ENCODE measurements at places on chromosomes 4 and X.

GRCh38 chr4:157013656-157014055 is 42.1 kb upstream of the PDGFC start:
- DNase-seq: no peak

- DNase-seq: no peak
Measured at GRCh38 chr4:125433453-125433852, 118.7 kb downstream of the FAT4 start.

GRCh38 chr4:54104907-54105306 is 4.9 kb downstream of the GSX2 start:
- DNase-seq: no peak

GRCh38 chrX:18875256-18875878 is 108.5 kb downstream of the PHKA2 start:
- no peak for DNase-seq

- DNase-seq: no peak
Measured at GRCh38 chrX:154602226-154602625, 16.9 kb downstream of the CTAG1B start.

DNA sequence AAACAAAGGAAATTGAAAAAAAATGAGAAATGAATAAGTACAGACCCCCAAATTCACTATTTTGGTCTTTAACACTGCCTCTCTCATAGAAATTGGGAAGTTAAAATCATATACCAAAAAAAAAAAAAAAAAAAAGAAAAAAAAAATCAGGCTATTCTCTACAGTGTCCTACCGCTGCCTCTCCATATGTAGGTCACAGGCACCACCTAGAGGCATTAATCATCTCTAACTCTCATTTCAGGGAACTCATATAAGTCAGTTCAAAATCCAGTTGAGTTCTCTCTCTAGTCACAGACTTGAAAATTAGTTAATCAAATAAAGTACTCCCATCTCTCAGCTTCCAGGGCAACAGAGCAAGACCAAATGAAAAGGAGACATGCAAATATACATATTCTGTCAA is 47.9 kb downstream of the COX18 start:
- no peak for DNase-seq

- DNase-seq: no peak
Measured at GRCh38 chr4:15809058-15809457, 30.9 kb downstream of the CD38 start.

DNA sequence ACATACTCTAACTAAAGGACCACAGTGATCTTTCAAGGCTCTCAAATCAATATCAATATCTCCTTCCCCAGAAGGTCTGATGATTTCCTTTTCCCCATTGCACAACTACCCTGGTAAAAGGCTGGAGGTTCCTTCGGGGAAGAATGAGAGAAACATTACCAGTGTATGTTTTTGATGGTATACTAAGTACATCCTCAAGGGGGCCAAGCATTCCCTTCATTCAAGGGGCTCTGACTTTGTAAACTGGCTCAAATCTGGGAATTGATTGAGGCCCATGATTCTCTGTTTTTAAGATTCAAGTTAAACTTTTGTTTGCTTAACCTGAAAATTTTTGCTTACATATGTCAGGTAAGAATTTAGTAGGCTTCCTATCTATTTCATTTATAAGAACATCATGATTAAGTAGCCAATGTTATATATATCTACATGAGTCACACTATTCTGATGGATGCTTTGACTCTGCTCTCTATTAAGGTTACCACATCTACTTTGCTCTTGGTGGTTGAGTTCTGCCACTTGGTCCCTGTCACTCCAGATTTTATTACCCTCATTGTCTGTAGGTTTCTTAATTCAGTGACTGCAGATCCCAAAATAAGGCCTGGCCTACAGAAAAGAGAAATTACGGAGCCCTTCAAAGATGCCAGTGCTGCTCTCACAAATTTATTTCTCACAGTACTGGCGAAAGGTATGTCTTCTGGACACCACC is 16.4 kb upstream of the GUCY1B1 start:
- DNase-seq: no peak

- no peak for DNase-seq
Measured at GRCh38 chr4:160213366-160213765, 1110.5 kb downstream of the RAPGEF2 start.

GRCh38 chr4:119038116-119038841 is 97.4 kb upstream of the MYOZ2 start:
- DNase-seq: no peak

DNA sequence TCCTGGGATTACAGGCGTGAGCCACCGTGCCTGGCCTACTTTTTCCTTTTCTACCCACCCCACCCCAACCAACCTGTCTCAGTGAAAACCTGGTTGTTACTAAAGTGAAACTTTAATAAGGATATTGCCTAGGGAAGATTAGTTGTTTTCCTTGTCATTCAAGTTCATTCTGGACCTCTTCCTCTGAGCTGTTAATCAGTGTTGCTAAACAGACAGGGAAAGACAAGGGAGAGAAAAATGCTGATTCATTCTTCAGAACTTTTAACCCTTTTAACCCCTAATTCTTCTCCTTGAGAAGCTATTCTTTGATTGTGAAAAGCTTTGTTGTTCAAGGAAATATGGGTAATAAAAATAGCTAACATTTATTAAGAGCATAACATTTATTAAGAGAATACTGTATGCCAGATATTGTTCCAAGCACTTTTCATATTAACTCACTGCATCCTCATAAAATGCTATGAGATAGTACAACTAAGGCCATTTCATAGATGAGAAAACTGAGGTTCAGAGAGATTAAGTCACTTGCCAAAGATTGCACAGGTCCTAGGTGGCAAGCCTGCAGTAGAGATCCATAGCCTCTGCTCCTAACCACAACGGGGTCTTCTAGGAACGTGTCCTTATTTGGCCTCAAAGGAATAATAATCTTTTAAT is 34.8 kb downstream of the OSTC start:
- DNase-seq: no peak

DNA sequence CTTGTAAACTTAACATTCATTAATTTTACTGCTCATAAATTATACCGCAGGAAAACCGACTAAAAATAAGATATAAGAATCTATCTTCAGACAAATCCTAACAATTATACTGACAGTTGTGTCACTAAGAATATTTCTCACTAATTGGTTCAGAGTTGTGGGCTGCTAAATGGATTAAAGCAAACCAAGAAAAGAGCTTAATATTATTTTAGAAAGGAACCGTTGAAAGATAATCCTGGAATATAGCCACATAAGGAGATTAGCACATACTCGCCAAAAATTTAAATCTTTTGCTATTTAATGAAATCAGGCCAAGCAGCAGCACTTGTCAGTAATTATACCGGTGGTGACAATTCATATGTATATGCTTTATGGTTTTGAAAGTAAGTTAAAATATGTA is 132.8 kb downstream of the SLIT2 start:
- no peak for DNase-seq

DNA sequence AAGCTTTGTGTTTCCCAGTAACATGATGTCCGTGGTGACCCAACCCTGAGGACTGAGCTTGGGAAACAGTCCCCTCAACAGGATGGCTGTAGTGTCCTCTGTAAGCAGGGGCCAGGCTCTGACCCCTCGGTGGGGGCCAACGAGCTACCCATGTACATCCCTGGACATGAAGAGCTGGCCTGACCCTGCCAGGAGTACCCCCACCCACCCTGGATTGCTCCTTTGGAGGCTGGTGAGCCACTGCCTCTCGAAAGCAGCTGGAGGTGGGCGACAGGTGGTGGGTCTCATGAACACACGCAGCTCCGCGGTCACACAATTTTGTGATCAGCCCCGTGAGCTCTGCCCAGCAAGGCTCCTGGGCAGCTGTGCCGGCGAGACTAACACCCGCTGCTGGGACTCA is 33.5 kb downstream of the NSG1 start:
- no peak for DNase-seq

DNA sequence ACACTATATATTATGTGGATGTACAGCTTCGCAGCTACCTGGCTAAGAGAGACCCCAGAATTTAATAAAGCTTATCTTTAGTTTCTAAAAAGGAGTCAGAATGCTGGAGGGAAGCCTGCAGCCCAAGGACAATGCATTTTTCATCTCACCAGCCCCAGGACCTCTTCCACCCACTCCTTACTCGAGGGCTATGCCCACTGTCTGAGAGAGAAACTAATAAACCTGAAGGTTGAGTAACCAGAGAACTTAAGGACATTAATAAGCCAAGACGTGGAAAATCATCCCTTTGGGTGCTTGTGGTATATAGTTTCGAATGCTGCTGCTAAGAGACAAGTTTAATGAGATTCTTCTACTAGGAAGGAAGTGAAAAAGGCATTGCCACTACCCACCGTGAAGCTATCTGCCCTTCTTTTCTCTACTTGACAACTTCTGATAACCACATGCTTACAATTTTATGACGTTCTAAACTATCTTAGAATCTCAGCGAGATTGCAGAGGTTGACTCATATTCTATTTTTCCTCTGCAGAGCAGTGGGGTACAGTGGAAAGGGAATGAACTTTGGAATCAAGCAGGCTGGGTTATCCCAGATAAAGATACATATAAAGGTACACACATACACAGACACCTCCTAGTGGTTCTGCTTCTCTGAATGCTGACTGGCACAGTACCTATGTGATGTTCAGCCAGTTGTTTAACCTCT is 3.3 kb downstream of the RELL1 start:
- DNase-seq: no peak

GRCh38 chrX:15745179-15745578 is 7.1 kb downstream of the CA5B start:
- no peak for DNase-seq

DNA sequence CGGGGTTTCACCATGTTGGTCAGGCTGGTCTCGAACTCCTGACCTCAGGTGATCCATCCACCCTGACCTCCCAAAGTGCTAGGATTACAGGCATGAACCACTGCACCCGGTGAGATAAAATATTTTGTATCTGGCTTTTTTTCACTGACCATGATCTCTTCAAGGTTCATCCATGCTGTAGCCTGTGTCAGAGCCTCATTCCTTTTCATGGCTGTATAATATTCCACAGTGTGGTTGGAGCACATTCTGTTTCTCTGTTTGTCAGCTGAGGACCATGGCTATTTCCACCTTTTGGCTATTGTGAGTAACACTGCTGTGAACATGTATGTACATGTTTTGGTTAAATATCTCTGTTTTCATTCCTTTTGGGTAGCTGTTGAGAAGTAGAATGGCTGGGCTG is 169.2 kb downstream of the SHOX start:
- no peak for DNase-seq

- DNase-seq: no peak
Measured at GRCh38 chrX:39894683-39895082, 203.1 kb downstream of the BCOR start.

DNA sequence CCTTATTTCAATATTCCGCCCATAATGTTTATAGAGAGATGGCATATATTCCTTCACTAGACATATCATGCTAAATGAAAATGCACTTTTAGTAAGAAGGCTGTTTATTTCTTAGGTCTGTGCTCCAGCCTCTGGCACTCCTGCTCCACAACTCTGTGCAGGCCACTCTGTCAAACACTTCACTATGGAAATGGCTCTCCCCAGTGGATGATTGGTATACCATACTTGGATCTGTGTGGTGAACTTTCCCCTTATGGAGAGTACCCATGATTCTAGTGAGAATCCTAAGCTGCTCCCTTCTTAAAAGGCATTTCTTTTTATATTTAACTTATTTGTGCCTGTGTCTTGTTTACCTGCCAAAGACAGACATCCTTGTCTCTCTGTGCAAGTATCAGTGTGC is 480.1 kb upstream of the GALNT7 start:
- no peak for DNase-seq

GRCh38 chr4:105598787-105599186 is 46.4 kb downstream of the ARHGEF38 start:
- no peak for DNase-seq

GRCh38 chr4:91233164-91233563 is 1070.6 kb upstream of the GRID2 start:
- DNase-seq: no peak

DNA sequence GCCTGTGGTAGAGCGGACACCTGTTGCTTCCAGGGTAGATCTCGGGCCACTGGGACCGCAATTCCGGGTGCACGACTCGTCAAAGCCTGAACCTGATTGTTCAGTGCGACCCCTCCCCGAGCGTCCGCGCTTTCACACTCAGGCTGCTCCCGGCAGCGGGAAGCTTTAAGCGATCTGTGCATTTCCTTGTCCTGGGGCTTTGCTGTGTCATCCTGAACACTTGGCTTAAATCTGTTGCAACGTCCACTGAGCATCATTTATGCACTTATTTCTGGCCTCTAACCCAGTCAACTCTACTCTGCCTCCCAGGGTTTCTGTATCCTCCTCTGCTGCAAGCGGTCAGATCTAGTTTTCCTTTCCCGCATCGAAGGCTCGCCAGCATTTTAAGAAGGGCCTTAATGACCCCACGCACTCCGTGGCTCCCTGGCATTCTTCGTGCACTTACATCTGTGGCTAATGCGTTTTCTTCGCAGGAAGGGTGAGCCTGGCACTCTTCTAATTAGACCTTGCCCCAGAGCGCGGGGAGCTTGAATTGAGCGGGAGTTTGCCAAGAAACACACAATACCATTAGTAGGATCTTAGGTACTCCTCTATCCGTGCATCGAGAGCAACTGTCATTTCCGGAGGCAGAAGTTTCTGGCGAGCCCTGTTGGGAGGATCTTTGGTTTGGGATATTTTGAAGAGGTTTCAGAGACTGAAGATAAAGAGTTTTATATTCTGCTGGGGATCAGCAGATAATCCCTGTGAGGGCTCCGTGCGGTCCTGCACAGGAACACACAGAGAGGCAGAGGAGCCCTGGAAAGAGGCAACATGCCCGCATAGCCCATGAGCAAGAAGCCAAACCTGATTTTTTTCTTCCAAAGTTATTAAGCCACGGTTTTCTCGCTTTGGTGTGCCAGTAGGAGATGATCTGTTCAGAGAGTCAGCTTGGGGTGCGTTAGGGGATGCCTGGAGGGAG is 654 bp upstream of the DDIT4L start:
- DNase-seq: no peak

- DNase-seq: no peak
Measured at GRCh38 chr4:169619518-169619957, 840 bp upstream of the CLCN3 start.

- DNase-seq: no peak
Measured at GRCh38 chrX:46759645-46759974, 692 bp upstream of the SLC9A7 start.

DNA sequence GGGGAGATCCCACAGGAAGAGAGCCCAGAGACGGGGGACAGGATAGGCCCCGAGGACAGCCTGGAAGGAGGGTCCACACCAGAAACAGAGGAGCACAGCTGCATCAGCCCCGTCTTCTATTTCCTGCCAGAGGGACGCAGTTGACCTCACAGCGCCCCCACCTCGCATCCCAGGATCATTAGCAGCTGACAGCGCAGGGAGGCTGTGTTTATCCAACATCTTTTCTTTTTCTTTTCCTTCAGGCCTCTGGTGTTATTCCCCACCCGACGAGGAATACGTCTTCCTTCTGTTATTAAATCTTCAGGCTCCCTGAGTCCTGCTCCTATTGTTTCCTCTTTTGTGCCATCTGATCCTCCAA is 75.4 kb downstream of the DCHS2 start:
- peak; percentile 77 for DNase-seq

DNA sequence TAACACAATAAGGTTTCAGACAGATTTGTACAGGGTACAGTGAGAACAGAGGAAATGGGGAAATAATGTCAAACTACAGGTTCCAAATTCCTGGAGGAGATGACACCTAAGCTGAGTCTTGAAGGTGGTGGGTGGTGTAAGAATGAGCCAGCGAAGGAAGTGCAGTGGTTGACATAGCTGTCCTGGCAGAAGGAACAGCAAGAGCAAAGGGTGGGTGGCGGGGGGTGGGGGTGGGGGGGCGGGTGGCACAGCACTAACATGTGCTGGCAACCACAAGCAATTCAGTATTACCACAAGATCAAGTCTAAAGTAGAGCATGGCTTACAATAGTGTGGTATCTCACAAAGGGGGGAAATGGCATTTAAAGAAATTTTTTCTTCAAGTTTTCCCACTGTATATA is 13.1 kb upstream of the G3BP2 start:
- DNase-seq: no peak

- DNase-seq: peak; percentile 45
Measured at GRCh38 chrX:254630-255215, 26.5 kb upstream of the PLCXD1 start.

Measured in left forelimb (tissue), 1 donor.